ENCODE measurements at places on chromosomes 4 and X. TPM values are rescaled to one million over a fixed set of nuclear protein-coding genes. Genes with fewer than 3 reads are reported as not detected.

DNA sequence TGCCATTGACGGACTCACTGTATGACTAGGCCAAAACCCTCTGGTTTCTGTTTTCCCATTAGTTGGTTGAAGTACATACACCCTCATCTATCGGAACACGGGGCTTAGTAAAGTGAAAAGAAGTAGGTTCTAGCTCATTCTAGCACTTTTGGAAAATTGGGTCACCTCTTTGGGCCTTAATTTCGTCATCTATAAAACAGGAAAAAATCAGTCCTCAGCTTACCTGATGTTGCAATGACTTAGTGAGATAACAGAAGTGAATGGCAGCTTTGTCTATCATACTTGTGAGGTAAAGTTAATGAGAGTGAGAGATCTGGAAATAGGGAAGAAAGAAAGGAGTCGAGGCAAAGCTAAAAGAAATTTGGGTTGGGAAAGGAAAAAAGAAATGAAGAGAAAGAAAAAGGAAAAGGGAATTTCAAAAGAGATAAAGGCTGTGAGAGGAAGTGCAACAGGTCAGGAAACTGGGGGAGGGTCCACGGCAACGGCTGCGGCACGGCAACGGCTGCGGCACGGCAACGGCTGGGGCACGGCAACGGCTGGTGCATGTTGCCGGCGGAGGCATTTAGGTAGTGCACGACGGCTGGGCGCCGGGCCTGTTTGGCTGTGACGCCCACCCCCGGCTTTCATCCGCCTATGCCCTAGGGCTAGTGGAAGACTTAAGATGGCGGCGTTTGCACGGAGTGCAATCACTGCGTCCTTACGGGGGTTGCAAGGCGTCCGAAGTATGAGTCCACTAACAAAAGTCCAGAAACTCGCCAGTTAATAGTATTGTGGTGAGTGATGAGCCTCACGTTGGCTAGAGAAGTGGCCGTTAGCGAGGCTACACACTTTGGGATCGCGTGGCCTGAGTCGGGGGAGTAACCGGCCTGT, 360.1 kb upstream of the ZCCHC13 start:
- H3K27me3 ChIP-seq: no peaks in the 10 kb centered on the region
- peaks cover 12% of the 10 kb centered on the region for H3K4me1 ChIP-seq
- peak; percentile 82 for DNase-seq
- H3K36me3 ChIP-seq: peaks cover 5% of the 10 kb centered on the region
- peak overlapping the region; percentile 77 for H3K4me3 ChIP-seq
- peak overlapping the region; percentile 87 for H3K27ac ChIP-seq

- no peaks in the 10 kb centered on the region for H3K27me3 ChIP-seq
Measured at GRCh38 chrX:39692796-39693195, 405.0 kb downstream of the BCOR start.

GRCh38 chr4:78372355-78372988, 179.1 kb upstream of the ANXA3 start:
- no peak overlapping the region for H3K27ac ChIP-seq
- no peak overlapping the region for H3K4me3 ChIP-seq
- H3K4me1 ChIP-seq: no peaks in the 10 kb centered on the region
- no peaks in the 10 kb centered on the region for H3K36me3 ChIP-seq
- no peak for DNase-seq

DNA sequence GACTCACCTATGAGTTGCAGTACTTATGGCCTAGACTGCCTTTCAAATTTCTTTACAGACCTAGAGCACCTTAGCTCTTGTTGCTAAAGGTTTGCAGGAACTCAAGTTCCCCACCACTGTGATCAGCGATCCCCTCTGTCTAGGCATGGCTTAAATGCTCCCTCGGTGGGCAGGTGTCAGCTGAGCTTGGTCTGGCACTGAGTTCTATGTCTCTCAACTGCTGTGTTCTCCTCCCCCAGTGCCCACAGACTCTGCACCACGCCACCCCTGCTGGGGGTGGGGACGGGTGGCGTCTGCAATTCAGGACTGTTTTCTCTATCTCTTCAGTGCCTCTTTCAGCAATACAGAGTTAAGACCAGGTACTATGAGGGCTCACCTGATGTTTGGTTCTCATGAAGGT, 30.5 kb downstream of the TMEM271 start:
- no peak for DNase-seq
- no peak overlapping the region for H3K4me3 ChIP-seq
- H3K27ac ChIP-seq: no peak overlapping the region
- peaks cover 4% of the 10 kb centered on the region for H3K27me3 ChIP-seq
- no peaks in the 10 kb centered on the region for H3K36me3 ChIP-seq
- H3K4me1 ChIP-seq: no peaks in the 10 kb centered on the region

- no peaks in the 10 kb centered on the region for H3K36me3 ChIP-seq
- H3K27me3 ChIP-seq: no peaks in the 10 kb centered on the region
Measured at GRCh38 chrX:84488426-84488825, 13.8 kb downstream of the HDX start.

GRCh38 chr4:119040261-119040660, 95.4 kb upstream of the MYOZ2 start:
- no peak overlapping the region for H3K4me3 ChIP-seq
- no peaks in the 10 kb centered on the region for H3K27me3 ChIP-seq
- H3K27ac ChIP-seq: peak overlapping the region; percentile 68
- H3K36me3 ChIP-seq: no peaks in the 10 kb centered on the region

Gene NAA11
- total RNA-seq: not detected

Gene HPGD
- 1.4 TPM for total RNA-seq

Gene TCEAL6
- not detected for total RNA-seq

Gene SMIM10
- 4.9 TPM for total RNA-seq
